ENCODE measurements at places on chromosomes 4 and X. TPM values are rescaled to one million over a fixed set of nuclear protein-coding genes. Genes with fewer than 3 reads are reported as not detected.

DNA sequence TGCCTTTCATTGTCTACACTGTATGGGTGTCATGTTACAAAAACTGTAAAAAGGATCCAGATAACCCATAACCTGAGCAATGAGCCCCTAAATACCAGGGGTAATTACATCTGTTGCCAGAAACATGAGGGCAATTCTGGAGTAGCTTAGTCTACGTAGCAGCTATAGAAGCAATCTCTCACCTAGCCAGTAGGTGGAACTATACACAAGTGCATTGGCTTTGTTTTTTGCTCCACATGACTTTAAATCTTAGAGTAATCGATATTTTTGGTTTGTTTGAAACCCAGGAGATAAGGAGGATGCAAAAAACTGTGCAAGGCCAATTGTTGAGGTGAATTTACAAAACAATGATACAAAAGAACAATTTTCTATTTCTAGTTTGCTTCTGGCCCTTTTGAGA, 57.5 kb downstream of the GPR82 start:
- no peak for DNase-seq

- DNase-seq: no peak
Measured at GRCh38 chrX:28850955-28851354, 263.7 kb downstream of the IL1RAPL1 start.

The CNGA1 gene
- 3.9 TPM for polyA plus RNA-seq

The PABPC4L gene
- 9.6 TPM for polyA plus RNA-seq

The GSTCD gene
- 18.4 TPM for polyA plus RNA-seq

The PPEF2 gene
- polyA plus RNA-seq: not detected

- DNase-seq: no peak
Measured at GRCh38 chr4:67371615-67372014, 173.7 kb downstream of the CENPC start.

GRCh38 chrX:9293051-9293496, 171.8 kb upstream of the TBL1X start:
- DNase-seq: no peak
